Omental fat pad (tissue), 4 donors: ENCODE measurements at places on chromosomes 2 and 18. TPM values are rescaled to one million over a fixed set of nuclear protein-coding genes. Genes with fewer than 3 reads are reported as not detected.

The RBBP8 gene
- total RNA-seq = 18.6 TPM

The ZC3H6 gene
- total RNA-seq = 5.9 TPM

The DQX1 gene
- not detected for total RNA-seq

The ACVR1C gene
- total RNA-seq = 12.5 TPM

The SLC9A4 gene
- total RNA-seq = not detected

GRCh38 chr2:140091926-140092325, 1311.7 kb upstream of the NXPH2 start:
- no peak for DNase-seq

DNA sequence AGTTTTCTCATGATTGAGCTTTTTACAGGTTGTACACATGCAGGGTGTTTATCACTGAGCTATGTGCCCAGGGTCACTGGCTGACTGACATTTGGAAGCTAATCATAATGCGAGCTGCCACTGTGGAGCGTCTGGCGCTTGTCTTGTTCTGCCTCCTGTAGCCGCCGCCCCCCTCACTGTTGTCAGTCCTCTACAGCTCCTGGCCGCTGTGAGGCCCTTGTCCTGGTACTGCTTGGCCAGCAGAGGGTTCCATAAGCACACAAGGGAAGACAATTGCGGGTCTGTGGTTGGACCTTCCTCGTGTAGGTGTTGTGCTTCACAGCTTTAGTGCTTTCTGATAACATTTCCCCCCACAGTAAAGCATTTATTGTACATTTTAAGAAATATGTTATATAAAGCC, 105.6 kb upstream of the LDLRAD4 start:
- no peak for DNase-seq

GRCh38 chr18:75678627-75679026, 251.1 kb upstream of the SMIM21 start:
- DNase-seq = no peak

DNA sequence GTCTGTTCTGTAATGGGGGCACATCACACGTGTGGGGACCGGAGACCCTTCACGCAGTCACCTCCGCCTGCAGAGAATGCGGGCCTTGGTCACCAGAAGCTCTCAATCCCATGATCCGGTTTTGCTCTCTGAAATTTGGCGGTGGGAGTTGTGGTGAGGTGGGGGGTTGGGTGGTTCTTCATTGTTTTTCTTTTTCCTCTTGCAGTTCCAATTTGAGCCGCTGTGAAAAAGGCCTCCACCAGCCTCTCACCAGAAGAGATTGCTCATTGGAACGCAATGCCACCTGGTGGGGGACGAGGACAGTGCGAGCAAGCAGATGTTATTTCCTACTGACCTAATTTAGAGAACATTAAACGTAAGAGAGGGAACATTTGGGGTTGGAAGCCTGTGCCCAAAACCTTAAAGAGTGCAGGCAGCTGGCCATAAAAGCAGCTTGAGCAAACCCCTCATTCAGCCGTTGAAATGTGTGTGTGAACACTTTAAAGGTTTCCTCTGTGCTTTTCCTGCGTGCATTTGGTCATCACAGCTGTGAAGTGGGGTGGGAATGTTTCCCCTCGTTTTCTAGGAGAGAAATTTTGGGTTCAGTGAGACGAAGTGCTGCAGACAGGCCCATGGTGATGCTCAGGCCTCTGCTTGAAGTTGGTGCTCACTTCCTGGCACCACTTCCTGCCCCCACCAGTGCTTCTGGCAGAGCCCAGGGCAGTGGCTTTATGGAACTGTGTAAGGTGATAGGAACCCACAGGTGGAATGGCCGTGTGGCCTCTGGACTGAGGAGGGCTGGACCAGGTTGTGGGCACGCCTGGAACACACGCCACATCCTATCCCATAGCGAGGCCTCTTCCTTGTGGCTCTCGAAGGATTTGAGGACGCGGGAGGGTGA, 61.7 kb downstream of the ZCCHC2 start:
- peak; percentile 75 for DNase-seq

DNA sequence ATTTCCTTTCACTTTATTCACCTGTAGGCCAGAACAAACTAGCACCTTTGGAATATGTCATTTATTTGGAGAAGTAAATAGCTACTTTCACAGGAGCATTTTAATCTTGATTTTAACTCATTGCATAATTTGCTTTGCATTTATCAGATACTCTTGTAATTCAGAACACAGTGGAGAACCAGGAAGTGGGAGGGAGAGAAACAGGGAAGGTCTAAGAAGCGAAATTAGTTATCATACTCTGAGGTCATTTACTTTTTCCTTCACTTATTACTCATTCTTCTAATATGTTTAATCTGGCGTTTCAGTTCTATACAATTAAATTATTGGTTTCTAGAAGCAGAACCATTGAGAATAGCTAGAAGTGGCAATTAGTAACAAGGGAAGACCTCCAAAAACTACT, 20.7 kb downstream of the RBM44 start:
- no peak for DNase-seq

DNA sequence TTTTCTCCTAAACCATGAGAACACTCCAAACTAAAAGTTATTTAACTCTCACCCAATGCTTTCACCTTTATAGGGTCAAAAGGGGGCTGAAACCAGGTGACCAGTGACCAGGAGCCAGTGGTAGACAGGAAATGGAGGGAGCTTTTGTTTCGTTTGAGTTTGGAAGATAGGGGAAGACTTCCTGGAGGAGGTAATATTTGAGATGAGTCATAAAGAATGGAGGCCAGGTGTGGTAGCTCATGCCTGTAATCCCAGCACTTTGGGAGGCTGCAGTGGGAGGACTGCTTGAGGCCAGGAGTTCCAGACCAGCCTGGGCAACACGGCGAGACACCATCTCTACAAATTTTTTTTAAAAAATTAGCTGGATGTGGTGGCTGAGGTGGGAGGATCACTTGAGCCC, 8.5 kb downstream of the FAM161A start:
- no peak for DNase-seq

DNA sequence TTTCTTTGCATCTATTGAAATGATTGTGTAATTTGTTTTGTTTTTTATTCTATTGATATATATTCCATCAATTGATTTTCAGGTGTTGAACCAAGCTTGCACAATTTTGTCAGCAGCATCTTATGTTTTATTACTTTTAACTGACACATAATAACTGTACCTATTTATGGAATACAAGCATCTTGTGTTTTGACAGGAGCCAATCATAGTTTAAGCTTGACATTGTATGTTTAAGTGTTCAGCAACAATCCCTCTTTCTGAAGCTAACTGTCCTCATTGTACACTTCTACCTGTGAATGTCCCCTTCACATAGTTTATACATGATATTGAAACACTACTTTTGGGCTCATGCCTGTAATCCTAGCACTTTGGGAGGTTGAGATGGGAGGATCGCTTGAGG, 1017.6 kb upstream of the GYPC start:
- DNase-seq = no peak
